Stimulated activated CD8-positive, alpha-beta memory T cell treated with anti-CD3 and anti-CD28 coated beads, Interleukin-7, amount 100 ng/mL, for 1 hour (primary cell): ENCODE measurements at places on chromosomes 6 and 20.

GRCh38 chr20:35637276-35637675 lies 21.6 kb downstream of the SPAG4 start:
- no peak for DNase-seq

GRCh38 chr6:39204646-39205244 lies 24.5 kb downstream of the KCNK5 start:
- no peak for DNase-seq

DNA sequence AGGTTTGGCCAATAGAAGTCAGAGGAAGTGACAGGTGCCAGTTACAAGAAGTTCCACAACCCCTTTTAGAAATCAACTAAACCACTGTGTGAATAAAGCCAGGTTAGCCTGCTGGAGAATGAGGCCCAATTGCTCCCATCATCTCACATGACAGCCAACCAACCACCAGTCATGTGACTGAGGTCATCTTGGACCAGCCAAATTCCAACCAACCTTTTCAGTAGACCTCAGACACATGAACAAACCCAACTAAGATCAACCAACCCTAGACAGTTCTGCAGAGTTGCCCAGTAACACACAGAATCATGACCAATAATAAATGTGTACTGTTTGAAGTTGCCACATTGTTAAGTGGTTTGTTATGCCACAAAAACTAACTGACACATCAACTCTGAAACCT lies 44.6 kb upstream of the GGTLC1 start:
- DNase-seq = no peak

- DNase-seq = no peak
These were observed 489.3 kb upstream of the FLRT3 start for GRCh38 chr20:14826543-14827313.

DNA sequence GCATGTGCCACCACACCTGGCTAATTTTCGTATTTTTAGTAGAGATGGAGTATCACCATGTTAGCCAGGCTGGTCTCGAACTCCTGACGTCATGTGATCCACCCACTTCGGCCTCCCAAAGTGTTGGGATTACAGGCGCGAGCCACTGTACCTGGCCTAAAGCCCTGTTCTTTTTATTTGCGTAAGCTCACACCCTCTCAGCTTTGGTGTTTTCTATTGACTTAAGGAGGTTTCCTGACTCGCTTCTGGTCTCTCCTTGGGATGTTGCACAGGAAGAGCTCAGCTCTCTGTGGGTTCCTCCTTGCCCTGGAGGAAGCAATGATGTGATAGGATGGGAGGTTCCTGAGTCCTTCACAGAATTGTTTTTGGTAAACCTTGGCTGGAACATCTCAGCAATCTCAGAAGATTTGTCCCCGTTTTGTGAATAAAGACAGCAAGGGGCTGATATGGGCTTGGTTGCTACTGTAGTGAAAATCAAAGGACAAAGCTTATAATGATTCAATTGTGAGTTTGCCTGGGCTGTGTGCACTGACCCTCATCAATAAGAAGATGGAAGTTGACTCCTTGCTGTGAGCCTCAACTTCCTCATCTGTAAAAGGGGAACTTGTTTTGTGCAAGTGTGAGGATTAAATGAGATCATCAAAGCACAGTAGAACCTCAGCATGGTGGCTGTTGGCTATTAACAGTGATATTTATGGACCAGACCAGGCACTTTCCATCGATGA lies 27.0 kb downstream of the TOX2 start:
- DNase-seq = no peak
